GDM1 (cell line): ENCODE measurements at places on chromosomes 5 and 9.

DNA sequence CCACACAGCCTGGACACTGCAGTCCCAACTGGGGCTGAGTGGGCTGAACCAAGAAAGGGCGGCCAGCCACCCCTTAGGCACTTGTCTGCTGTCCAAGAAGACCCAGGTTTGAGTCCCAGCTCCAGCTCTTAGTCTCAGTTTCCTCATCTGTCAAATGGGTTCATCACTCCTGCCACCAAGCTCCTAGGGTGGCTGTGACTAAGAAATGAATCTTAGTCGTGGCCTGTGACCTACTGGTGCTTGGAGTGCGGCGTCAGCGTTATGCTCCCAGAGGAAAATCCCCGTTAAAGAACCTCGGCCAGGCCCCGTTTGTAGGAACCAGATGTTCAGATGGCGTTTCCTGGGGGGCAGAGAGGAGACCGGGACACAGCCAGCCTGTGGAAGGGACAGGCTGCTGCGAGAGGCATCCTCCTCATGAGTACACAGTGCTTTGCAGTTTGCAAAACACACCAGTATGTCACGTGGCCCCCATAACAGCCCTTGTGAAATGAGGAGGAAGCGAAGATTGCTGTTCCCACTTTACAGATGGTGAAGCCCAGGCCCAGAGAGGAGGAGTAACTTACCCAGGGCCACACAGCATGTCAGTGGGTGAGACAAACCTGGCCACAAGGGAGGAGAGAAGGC lies 3.3 kb downstream of the FIBCD1 start:
- no peak for DNase-seq

DNA sequence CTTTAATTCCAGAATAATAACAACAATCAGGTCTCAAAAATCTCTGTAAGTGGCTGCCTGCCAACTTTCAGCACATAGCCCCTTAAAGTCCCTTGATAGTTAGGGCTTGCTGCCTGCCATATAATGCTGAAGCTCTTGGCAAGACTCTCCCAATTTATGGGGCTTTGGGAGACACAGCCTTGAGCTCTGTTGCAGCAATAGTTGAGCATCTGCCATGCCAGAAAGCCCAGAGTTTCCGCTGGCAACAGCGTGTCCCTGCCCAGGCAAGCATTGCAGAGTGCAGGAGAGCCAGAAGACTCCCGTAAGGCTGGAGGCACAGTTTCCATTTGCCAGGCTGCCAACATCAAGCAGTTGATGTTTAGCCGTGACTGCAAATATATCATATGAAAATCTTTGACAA lies 678.5 kb upstream of the NUDT12 start:
- no peak for DNase-seq

GRCh38 chr9:130901498-130902203 lies 5.0 kb upstream of the QRFP start:
- DNase-seq = no peak

GRCh38 chr9:111102793-111103464 lies 64.7 kb upstream of the LPAR1 start:
- no peak for DNase-seq

DNA sequence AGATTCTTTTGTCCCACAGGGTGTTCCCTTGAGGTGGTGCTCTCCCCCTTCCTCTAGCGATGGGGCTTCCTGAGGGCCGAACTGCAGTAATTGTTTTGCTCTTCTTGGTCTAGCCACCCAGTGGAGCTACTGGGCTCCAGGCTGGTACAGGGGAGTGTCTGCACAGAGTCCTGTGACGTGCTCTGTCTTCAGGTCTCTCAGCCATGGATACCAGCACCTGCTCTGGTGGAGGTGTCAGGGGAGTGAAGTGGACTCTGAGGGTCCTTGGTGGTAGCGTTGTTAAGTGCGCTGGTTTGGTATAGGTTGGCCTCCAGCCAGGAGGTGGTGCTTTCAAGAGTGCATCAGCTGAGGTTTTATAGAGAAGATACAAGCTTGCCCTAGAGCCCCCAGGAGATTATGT lies 20.4 kb upstream of the CEP72 start:
- no peak for DNase-seq

DNA sequence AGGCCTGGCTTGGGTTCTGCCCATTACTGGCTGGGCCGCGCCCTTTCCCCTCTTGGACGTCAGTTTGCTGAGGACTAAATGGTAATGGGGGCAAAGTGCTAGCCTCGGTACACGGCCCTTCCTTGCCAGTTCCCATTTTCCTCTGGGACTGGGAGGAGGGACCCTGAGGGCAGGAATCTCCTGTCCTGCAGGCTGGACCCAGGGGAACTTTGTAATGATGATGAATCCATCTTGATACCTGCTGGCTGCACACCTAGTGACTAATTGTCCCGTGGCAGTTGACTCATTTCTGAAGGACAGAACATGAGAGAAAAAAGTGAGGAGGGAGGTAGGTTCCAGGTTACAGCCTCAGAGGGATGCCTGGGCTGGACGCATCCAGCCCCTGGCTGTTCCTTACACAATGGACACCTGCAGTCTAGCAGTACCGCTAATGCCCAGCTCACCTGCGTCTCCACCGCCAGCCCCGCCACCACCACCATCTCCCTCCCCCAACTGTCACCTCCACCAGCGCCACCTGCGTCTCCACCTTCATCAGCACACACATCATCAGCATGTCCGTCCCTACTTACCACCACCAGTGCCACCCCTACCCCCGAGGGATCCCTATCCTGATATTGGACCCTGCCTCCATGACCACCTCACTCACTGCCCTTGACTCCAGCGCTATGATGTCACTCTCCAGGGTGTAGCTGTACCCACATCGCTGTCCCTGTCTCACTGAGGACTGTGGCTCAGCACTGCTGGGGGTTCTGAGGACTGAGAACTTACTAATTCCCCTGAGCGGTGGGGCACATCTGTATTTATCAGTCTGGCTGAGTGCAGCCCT lies 4.3 kb downstream of the CDHR2 start:
- no peak for DNase-seq

DNA sequence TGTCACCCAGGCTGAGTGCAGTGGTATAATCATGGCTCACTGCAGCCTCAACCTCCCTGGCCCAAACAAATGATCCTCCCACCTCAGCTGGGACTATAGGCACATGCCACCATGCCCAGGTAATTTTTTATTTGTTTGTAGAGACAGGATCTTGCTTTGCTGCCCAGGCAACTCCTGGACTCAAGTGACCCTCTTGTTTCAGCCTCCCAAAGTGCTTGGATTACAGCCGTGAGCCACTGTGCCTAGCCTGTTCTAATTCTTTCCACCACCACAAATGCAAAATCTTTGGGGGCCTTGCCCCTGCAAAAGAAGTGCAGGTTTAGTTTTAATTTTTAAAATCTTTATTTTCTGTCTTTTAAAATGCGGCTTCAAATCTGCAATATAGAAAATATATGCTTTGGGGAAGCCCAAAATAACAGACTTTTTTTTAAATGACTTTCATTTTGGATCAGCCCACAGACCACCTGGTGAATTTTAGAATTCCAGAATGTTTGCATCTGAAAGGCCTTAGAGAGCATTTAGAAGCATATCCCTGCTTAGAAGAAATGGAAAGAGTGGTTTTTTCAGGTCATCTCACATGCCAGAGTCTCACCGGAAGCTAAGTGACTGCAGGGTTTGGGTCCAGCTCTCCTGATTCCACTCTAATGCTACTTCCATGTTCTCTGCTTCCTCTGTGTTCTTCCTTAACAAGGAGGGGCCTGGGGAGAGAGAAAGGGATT lies 111.4 kb upstream of the FER start:
- no peak for DNase-seq

GRCh38 chr5:62284946-62285891 lies 20.8 kb upstream of the KIF2A start:
- DNase-seq = no peak

DNA sequence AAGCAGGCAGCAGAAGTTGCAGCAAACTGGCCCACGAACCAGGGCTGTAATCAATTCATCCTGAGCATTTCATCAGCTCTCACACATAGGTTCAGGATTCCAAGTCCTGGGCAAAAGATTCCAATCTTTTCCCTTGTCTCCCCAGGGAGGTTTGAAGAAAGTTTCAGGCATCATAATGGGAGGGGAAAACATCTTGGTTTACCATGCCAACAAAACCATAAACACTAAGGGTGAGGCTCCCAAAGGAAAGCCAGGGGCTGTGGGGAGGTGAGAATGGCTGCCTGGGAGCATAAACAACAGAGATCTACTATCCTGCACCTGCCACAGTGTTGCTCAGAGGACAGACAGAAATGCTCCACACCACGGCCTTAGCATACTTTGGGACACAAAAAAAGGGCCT lies 94.6 kb downstream of the SH3TC2 start:
- DNase-seq = no peak

- DNase-seq = no peak
Measured at GRCh38 chr5:36680066-36680465, 73.7 kb downstream of the SLC1A3 start.

DNA sequence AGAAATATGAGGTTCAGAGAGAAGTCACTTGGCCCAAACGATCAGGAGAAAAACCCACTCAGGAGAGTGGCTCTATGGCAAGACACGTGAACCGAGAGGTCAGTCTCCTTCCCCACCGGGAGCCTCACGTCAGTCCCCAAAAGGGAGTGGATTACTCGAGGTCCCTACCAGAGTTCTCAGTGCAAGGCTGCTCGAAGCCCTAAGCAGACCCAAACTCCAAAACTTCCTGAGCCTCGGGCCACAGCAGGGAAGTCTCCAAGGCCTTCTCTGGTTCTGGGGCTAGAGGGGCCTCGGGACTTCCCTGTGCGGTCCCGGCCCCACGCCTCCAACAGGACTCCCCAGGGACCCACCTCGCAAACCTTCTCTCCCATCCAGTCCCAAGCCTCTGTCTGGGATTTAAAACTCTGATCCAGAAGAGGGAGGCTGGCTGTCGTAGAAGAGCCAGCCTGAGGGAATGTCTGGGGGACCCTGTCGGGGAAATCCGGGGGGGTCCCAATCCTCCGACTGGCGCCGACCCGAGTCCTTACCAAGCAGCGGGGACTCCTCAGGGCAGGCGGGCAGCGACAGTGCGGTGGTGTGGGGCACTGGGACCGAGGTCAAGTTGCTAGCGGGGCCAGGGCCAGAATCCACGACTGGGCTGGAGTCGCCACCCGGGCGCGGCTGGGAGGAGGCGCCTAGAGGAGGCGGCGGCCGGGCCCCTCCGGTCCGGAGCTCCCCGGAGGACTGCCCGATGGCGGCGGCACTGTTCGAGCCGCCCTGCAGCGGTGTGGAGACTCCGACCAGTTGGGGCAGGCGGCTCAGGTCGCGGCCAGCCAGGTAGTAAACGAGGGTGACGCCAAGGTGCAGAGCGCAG lies 679 bp downstream of the B4GALT1 start:
- DNase-seq = no peak
